ENCODE measurements at places on chromosomes 7 and 10.
A peak's percentile ranks its signal among the peaks of the same experiment; 100 is the strongest.

- no peak for DNase-seq
These were observed 86.9 kb downstream of the CPXM2 start for GRCh38 chr10:123804716-123805115.

- no peak for DNase-seq
These were observed 2.7 kb downstream of the TMEM176A start for GRCh38 chr7:150803161-150803860.

GRCh38 chr7:135716677-135717238 lies 11.2 kb downstream of the SLC13A4 start:
- peak; percentile 79 for DNase-seq

DNA sequence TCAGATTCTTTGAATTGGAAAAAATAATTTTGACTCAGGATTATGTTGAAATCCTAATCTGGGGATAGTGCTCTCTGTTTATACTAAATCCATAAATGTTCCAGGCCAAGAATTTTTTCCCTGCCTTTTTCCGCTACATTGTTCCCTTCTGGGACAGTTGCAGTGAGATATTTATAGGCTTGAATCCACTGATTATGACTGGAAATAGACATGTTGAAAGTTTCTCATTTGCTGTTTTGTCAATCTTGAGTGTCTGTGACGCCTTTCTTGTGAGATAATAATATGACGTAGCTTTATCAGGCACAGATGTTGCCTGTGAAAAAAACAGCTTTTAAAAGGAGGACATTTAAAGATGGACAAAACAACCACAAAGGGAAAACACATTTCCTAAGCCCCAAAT lies 155.9 kb downstream of the ARID5B start:
- no peak for DNase-seq

DNA sequence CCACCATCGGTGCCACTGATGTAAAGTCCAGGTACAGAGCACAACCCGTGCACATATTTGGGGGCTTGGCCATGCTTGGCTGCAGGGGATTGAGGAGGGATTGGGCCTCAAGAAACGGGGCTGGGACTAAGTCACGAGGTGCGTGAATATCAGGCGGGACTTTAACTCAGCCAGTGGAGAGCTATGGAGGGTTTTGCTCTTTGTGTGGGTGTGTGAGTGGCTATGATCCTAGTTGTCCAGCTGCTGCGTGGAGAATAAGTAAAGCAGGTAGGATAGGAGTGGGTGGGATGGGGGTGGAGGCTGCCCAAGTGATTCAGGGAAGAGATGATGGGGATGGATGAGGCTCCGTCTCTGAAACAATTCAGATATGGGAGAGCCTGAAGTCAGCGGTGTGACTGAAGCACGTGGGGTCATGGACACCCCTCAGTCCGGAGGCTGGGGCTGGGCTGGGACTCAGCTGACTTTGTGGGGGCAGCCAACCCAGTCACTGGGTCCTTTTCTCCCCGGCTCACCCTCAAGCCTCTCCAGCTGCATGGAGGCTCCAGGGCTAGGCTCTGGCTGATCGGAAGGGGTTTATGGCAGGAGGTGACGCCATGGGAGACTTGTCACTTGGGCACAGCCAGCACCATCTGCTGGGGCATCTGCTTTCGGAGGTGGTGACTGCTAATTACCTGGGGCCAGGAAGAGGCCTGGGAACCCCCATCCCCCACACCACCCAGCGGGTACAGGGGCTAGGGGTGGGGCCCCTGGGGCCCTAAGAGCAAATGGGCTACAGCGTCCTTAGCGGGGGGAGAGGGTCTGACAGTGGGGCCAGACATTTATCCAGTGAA lies 1.7 kb upstream of the LFNG start:
- no peak for DNase-seq

DNA sequence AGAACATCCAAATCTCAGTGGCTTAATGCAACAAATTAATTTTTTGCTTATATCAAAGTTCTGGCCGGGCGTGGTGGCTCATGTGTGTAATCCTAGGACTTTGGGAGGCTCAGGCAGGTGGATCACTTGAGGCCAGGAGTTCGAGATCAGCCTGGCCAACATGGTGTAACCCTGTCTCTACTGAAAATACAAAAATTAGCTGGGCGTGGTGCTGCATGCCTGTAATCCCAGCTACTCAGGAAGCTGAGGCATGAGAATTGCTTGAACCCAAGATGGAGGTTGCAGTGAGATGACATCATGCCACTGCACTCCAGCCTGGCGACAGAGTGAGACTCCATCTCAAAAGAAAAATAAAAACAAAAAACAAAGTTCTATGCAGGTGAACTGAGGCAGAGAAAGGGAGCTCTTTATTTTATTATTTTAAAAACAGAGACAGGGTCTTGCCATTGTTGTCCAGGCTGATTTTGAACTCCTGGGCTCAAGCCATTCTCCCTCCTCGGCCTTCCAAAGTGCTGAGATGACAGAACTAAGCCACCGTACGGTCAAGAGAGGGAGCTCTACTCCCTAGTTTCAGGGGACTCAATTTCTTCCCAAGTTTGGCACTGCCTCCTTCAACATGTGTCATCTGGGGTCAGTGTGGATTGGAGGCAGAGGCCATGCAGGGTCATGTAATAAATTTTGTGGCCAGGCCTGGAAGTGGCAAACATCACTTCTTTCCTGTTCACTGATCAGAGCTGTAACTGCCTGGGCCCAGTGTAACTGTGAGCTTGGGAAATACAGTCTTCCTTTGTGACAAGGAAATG lies 2.4 kb downstream of the ADCK2 start:
- DNase-seq: peak; percentile 15

GRCh38 chr10:126468876-126469643 lies 80.8 kb upstream of the ADAM12 start:
- DNase-seq: no peak

GRCh38 chr10:114758331-114758730 lies 63.2 kb upstream of the FHIP2A start:
- no peak for DNase-seq

DNA sequence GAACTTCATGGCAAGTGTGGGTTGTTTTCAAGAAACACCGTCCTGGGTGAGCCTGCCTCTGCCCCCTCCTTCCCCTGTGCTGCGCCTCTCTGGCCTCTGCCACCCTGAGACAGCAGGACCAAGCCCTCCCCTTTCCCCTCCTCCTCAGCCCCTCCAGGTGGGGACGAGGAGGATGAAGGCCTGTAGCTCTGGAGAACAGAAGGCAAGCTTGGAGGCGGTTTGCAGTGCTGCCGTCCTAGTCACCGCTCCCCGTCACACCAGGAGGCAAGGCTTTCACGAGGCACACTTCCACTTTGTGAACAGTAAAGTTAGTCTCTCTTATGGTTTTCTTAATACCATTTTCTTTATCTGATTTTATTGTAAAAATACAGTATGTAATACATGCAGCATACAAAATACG lies 8.8 kb upstream of the VIPR2 start:
- DNase-seq: no peak

GRCh38 chr10:75952093-75952492 lies 520.7 kb downstream of the LRMDA start:
- DNase-seq: no peak

DNA sequence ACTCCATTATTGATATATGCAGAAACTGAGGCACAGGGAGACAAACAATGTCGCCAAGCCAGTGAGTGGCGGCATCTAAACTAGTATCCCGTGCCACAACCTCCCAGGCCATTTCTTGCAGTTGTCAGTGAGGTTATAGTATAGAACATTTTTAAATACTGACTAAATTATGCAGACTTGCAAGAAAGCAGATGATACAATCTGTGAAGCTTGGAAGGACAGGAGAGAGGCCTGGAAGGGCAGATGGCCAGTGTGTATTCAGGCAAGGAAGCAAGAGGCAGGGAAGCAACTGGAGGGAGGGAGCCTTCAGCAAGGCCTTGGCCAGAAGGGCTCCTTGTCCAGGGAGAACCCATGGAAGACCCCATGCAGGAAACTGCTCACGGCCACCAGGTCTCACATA lies 110.3 kb upstream of the APBB1IP start:
- no peak for DNase-seq

DNA sequence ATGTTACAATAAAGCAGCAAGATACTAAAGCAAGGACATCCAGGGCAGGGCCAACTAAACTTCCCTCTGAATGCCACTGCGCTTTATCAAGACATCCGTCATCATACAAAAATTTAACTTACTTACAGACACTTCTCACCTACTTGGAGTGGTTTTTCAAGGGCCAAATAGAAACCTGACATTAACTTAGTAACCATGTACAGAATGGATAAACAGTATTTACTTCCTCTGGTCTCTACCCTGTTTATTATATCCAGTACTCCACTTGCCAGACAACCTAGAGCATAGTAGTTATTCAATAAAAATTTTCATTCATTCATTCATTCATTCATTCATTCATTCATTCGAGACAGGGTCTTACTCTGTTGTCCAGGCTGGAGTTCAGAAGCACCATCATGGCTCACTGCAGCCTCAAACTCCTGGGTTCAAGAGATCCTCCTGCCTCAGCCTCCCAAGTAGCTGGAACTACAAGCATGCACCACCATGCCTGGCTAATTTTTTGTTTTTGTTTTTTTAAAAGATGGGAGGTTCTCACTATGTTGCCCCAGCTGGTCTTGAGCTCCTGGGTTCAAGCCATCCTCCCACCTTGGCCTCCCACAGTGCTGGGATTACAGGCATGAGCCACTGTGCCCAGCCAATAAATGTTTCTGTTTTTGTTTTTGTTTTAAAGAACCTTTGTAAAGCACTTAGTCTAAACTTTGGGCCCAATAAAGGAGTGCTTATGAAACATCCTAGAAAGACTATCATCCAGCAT lies 19.0 kb downstream of the SMURF1 start:
- DNase-seq: no peak

DNA sequence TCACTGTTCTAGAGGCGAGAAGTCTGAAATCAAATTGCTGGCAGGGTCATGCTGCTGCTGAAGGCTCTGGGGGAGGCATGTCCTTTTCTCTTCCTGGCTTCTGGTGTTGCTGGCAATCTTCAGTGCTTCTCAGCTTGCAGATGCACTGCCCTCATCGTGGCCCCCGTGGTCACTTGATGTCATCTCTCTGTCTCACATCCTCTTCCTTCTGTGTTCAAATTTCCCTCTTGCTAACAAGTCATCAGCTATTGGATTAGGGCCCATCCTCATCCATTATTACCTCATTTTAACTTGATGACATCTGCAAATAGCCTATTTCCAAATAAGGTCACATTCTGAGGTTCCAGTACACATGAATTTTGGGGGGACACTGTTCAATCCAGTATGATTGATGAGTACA lies 36.6 kb upstream of the SRGN start:
- no peak for DNase-seq

GRCh38 chr10:27995311-27995710 lies 3.6 kb downstream of the ODAD2 start:
- no peak for DNase-seq

DNA sequence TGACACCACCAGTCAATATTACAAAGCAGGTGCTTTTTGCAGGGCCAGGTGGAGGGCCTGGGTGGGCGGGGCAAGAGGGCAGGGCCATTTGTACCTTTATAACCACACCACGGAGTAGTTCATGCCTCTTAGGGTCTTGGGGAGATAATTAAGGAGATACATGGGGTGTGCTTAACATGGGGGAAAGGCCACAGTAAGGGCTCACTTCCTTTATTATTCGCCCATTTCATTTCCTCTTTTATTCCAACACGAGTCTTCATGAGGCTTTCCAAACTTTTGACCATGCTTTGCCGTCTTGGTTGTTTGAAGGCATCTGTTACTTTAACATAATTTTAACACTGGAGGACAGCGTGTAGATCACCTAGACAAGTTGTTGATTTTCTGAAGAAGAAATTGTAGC lies 33.3 kb upstream of the LYZL2 start:
- DNase-seq: no peak

DNA sequence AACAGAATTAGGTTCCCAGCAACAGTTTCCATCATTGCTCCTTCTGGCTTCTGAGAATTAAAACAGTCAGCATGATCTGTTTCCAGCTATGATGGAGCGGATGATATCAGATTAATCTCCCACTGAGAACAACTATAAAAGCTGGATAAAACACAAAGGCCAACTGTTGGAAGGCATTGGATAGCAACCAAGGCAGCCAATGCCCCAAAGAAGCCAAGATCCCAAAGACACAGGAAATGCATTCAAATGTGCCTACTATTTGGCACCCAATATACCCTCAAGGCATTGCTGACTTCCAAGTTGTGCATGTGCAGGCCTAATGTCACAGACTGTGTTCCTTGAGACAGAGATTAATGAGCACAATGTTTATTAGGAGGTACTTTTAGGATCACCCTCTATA lies 259.3 kb downstream of the ARHGAP12 start:
- DNase-seq: no peak

DNA sequence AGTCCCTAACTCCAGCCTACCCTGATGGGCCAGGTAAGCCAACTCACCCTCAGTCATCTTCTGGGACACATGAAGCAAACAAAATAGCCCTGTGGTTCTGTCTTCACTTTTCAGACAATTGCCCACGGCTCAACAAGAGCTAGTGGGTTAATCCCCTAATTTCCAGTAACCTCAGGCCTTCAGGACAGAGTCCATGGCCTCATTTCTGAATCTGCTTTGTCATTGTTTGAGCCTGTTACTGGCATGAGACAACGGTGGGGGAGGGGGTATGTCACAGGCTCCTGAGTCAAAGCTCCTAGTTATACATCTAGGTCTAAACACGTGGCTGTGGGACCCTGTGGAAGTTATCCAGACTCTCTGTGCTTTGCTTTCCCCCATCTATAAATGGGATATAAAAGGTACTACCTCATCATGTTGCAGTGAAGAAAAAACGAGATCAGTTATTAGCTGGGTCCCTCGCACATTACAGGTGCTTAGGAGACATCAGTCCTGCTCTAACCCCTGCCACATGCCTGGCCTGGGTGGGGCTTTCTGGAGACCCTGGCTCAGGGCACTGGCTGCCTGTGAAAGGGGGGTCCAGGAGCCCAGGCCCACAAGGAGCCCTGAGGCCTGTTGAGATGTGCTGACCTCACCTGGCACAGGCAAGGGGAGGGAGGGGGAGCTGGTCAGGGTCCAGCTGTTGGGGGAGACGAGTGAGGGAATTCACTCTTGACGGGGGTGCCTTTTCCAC lies 16.5 kb downstream of the MAT1A start:
- DNase-seq: no peak

- no peak for DNase-seq
These were observed 330.4 kb upstream of the AOAH start for GRCh38 chr7:37054624-37055241.

GRCh38 chr7:31443457-31443856 lies 70.4 kb upstream of the ITPRID1 start:
- DNase-seq: peak; percentile 65

GRCh38 chr7:94907811-94908322 lies 473 bp downstream of the PPP1R9A start:
- peak; percentile 94 for DNase-seq

GRCh38 chr10:91590142-91590903 lies 42.5 kb downstream of the PPP1R3C start:
- DNase-seq: no peak

- no peak for DNase-seq
These were observed 80.9 kb upstream of the DDC start for GRCh38 chr7:50646069-50646468.

GRCh38 chr7:149081914-149082313 lies 8.6 kb downstream of the ZNF786 start:
- no peak for DNase-seq
